SJSA1 (cell line): ENCODE measurements at places on chromosomes 3 and 15.

DNA sequence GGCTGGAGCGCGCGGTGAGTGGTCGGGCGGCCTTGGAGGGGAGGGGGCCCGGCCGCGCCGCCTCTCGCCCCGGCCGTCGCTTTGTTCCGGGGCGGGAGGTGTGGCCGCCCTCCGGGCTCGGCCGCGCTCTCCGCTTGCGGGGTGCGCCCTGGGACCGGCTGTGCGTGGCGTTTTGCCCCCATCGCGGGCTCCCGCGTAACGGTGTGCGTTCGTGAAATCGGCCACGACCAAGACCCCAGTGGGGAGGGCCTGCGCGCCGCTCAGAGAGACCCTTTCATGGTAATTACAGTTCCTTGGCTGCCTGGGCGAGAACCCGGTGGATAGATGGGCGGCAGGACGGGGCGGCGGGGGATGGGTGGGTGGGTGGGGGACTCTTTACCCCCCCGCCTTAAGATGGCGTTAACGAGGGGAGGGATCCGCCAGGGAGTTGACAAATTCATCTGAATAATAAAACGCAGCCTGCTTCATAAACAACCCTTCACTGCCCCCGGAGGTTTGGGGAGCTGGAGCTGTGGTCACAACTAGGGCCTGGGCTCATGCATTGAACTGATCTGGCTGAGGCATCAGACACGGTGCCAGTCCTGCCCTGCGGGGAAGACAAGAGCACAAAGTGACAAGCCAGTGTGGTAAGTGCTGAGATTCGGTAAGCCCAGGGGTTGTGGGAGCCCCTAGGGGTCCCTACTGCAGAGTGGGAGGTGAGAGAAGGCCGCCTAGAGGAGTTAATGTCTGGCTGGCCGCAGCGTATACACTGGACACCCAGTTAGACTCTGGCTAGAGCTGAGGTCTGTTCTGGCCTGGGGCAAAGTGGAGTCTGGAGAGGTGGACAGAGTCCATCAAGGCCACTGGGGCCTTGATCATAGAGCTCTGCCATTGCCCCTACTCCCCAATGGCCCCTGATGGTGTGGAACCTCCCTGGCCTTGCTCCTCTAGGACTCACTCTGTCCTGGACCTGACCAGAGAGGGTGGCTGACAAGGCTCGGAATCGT, 668 bp downstream of the MRAS start:
- peak; percentile 51 for DNase-seq

DNA sequence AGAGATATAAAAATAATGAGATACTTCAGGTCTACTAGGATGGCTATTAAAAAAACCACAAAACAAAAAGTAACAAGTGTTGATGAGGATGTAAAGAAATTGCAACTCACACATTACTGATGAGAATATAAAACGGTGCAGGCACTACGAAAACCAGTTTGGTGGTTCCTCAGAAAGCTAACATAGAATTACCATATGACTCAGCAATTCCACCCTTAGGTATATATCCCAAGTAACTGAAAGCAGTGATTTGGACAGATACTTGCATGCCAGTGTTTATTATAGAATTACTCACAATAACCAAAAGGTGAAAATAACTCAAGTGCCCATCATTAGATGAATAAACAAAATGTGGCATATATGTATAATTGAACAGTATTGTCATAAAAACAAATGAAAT, 87.5 kb upstream of the MELTF start:
- DNase-seq = no peak

- DNase-seq = no peak
These were observed 354.4 kb upstream of the PROK2 start for GRCh38 chr3:72139316-72139715.

GRCh38 chr3:46666453-46666845, 27.0 kb downstream of the ALS2CL start:
- no peak for DNase-seq

GRCh38 chr15:93980261-93980911, 251.0 kb upstream of the MCTP2 start:
- DNase-seq = no peak

DNA sequence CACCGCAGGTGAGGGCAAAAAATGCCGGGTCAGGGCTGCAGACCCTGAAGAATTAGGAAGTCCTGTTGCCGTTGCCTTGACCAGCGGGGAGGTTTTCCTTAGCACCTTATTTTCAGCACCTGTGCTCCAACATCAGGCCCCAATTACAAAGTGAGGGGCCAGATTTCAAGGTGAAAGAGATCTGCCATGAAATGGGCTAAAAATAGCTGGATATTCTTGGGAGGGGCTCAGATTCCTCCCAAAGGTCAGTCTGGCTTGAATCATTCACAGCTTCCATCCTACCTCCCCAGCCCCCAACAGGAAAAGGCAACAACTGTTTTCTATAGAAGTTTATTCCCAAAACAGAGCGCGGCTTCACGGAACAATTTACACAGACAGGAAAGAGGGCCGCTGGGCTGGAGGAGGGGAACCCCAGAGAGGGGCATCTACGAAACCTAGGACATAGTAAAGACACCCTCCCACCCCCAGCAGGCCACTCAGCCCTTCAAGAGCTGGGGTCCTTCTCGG, 941 bp upstream of the SLC26A6 start:
- DNase-seq = no peak

DNA sequence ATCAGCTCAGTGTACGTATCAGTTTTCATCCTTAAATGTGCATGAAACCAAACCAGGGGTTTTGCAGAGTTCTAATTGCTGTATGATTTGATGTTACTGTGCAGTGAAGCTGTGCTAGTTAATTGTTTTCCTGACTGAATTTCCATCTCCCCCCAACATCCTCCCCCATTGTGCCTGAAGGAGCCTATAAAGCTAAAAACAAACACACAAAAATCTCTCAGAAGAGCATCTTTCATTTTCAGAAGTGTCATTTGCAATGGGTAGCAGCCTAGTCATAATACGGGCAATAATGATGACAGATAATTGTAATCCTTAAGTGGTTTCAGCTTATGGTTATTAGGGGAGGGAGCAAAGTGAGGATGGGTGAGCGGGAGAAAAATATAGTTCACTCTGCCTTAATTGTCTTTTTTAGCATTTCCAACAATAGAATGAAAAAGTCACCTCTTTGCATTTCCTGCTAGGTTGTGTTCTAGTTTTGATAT, 207.9 kb upstream of the TBL1XR1 start:
- DNase-seq = no peak

DNA sequence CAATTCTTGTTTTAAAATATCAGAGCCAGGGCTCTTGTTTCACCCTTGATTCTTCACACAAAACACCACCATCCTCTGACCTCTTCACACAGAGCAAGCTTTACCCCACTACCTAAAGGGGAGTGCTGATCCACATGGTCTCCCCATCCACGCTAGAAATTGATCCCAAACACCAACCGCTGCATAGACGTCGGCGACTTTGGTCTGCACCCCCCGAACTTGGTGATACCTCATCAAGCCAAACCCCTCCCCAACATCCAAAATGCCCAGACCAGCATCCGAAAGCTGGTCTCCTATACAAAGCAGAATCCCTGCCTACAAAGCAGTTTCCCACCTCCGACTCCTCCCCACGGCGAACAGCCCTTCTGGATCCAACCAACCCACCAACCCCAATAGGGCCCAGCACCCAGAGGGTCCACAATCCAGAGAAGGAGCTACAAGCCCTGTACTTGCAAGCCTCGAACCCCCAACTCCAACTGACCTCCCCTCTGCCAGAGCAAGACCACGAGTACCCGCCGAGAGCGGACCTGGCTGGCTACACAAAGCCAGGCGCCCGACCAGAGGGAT, 25.8 kb upstream of the MTHFS start:
- no peak for DNase-seq

- peak; percentile 10 for DNase-seq
These were observed 47.6 kb downstream of the TXNRD3 start for GRCh38 chr3:126607214-126607908.

GRCh38 chr15:67133738-67134066, 68.3 kb downstream of the SMAD3 start:
- no peak for DNase-seq

- no peak for DNase-seq
These were observed 31.8 kb downstream of the FSTL1 start for GRCh38 chr3:120418866-120419490.

DNA sequence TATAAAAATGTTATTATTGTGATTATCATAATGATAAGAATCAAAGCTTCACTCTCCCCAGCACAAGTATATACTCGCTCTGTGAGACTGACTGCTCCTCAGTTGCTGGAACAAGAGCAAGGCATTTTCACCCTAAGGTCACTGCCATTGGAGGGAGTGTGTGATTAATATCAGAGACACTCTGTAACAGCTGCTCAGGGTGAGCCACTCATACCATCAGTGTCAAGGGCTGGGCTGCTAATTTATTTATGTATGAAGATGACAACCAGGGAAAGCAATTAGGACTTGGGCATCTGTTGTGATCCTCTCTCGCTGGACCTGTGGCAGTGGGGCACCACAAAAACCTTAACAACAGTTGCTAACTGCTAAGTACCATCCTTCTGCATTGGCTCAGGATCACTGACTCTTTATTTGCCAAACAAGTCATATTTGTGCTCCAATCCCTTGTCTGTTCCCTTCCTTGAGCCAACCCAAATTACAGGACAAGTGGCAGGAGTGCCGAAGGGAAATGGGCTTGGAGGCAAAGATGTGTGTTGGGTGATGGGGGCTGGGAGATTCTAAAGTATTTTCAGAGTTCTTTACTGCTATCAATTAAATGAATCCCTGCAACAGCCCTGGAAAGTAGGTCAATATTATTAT, 297.5 kb upstream of the STT3B start:
- DNase-seq = no peak

GRCh38 chr3:189249987-189250386, 78.2 kb downstream of the TPRG1 start:
- no peak for DNase-seq

GRCh38 chr3:128424508-128425069, 42.1 kb downstream of the DNAJB8 start:
- no peak for DNase-seq

DNA sequence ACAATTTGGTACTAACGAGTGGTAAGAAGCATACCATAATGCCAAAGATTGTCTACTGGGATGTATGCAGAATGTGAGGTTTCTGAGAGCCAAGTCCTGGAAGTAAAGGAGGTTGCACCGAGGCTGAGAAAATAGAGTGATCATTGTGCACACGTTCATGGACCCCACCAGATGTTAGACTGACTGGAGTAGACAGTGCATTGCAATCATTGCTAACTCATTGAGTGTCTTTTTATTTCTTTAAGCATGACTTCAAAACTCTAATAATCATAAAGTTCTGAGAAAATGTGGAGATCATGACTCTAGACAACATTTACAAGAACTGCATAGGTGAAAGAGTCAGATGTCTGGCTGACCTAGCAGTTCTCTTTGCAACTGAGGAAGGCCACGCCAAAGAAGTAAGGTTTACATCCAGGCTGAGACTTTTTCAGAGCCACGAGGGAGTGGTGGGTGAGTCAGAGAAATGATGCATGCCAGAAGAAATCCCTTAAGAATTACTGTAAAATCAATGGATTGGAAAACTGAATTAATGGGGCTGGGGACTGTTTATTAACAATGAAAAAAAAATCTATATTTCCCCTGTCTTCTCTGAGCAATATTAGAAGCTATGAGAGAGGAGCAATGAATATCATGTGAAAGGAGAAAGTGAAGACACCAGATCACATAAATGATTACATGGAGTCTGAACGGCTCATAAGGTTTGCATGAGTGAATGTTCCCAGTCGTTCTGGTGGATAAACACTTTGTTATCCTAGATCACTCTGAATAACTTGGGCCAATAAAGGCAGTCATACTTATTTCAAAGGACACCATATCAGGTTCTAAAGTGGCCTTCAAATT, 76.0 kb upstream of the SLC25A26 start:
- no peak for DNase-seq

- no peak for DNase-seq
These were observed 19.4 kb downstream of the RIOX2 start for GRCh38 chr3:97952872-97953271.

DNA sequence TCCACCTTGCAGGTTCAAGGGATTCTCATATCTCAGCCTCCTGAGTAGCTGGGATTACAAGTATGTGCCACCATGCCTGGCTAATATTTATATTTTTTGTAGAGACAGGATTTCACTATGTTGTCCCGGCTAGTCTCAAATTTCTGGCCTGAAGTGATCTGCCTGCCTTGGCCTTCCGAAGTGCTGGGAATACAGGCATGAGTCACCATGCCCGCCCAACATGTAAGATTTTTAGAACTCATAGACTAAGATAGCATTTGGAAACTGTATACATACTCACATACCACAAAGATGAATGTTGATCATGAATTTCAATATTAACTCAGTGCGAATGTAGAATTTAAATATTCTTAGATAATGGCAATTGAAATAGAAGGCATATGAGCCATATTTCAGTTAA, 718.9 kb downstream of the NLGN1 start:
- DNase-seq = no peak

DNA sequence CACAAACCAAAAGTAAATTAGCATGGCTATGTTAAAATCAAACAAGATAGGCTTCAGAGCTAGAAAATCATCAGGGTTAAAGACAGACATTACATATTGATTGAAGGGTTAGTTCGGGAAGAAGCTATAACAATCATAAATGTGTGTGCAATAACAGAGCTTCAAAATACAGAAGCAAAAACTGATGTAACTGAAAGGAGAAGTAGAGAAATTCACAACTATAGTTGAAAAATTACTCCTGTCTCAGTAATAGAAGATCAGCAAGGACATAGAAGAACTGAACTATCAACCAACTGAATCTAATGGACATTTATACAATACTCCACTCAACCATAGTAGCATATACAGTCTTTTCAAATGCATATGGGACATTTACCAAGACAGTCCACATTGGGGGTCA, 59.4 kb downstream of the MCTP2 start:
- no peak for DNase-seq

DNA sequence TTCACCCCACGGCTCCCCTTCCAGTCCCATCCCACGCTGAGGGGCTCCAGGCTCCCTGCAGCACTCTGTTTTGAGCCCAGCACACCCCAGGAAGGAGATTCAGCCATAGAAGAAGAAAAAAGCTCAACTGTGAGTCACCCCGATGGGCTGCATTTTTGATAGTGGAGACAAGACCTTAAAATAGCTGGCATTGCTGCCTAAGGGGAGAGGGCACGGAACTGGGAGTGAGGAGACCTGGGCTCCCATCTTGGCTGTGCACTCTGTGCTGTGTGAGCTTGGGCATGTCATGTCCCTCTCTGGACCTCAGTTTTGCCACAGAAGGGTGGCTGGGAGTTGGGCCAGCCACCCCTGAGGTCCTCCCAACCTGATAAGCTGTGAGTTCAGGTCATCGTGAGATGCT, 57.2 kb upstream of the SMAD6 start:
- DNase-seq = no peak

DNA sequence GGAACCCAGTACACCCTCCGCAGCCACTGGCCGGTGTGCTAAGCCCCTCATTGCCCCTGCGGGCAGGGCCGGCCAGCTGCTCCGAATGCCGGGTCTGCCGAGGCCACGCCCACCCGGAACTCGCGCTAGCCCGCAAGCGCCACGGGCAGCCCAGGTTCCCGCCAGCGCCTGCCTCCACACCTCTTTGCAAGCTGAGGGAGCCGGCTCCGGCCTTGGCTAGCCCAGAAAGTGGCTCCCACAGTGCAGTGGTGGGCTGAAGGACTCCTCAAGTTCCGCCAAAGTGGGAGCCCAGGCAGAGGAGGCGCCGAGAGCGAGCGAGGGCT, 81.4 kb upstream of the BCHE start:
- DNase-seq = no peak

GRCh38 chr3:160384639-160385318, 14.2 kb downstream of the IFT80 start:
- DNase-seq = no peak

- DNase-seq = no peak
These were observed 9.2 kb downstream of the CSRNP1 start for GRCh38 chr3:39144095-39144747.
